Stimulated activated CD4-positive, alpha-beta T cell treated with anti-CD3 and anti-CD28 coated beads, Interleukin-12 subunit alpha, Interleukin-12 subunit beta, amount 100 ng/mL, for 4 hours (primary cell): ENCODE measurements at places on chromosomes 2 and 18.

GRCh38 chr2:149421791-149422190 is 91.4 kb downstream of the LYPD6 start:
- no peak for DNase-seq

- no peak for DNase-seq
These were observed 50.0 kb downstream of the KCNG2 start for GRCh38 chr18:79847606-79848293.

DNA sequence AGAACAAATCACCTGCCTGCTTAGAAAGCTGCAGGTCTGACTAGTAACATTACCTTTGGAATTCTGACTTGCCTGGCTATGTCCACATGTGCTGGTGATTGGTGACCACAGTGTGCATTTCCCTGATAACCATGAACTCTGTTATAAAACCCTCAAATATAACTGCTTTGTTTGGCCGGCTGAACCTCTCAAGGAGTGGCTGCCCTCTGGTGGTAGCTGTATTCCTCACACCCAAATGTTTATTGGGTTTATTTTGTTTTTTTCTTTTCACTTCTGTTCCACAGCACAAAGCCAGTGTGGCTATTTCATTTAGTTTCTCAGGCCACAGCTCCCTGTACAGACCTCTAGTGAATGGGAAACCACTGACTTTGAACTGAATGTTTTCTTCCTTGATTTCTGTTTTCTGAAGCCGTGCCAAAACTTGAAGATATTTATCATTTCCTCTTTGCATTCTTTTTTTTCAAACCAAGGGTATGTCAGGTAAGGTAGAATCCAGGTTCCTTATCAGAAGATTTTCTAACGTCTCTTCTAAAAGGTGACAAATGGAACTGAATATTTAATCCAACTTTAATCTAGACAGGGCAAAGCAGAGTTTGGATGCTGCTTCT is 549.0 kb upstream of the VRK2 start:
- DNase-seq, result peak; percentile 0

DNA sequence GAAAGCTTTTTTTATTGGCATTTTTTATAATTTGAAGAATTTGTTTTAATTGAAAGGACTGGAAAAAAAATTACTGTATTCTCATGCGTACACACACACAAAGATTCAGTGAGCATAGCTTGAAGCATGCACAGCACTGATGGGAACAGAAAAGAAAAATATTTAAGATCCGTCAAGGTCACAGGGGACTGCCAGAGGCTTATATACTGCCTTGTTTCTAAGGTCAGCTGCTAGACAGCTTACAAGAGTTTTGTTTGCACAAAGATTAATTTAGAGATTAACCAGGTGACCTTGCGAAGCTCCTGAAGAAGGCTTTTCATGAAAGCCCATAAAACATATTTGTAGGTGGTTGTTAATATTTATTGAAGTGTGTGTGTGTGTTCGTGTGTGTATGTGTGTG is 396.3 kb downstream of the TRIB2 start:
- no peak for DNase-seq

- DNase-seq, result no peak
These were observed 1344.5 kb upstream of the TMEFF2 start for GRCh38 chr2:193539188-193539587.

DNA sequence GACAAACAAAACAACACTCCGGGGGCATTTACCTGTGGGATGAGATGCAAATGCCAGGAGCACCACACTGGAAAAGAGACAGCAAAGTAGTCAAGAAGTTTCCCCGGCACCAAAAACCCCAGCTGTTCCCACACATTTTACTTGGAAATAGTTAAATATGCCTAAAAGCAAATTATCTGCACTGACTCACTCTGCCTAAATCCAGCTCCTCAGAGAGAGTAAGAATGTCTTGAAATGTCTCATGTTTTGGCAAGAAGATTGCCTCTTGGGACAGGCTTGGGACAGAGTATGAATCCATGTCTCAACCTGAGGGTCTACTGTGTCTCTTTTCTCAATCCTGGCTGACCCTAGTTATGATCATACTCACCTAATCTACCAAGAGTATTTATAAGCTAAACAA is 87.5 kb upstream of the RIOK3 start:
- no peak for DNase-seq

- DNase-seq, result no peak
These were observed 18.9 kb upstream of the BAZ2B start for GRCh38 chr2:159635006-159635789.

DNA sequence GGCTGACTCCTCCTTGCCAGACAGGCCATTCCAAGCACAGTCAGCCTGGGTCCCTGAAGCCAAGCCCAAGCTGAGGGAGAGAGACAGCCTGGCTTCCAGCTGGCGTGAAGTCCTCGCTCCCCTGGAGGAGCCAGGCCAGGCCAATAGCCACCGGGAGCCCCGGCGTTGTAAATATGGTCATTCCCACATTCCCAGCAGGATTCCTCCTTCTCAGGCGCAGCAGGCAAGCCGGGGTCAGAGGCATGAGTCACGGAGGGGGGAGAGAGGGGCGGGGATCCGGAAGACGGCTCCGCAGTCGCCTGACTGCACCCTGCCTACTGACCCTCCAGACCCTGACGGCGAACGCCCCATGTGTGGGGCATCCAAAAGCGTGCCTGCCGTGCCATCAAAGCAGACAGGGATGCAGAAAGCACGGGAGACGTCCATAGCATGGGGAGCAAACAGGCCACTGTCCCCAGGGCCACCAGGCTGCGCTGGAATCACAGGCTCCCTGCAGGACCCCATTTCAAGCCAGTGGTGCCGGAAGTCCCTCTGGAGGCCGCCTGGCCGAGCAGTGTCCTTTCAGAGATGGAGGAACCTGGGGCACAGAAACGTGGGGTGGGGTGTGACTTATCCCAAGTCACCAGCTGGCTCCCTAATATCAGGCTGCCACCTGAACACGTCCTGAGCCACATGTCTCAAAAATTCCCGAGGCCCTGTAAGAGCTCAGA is 48.2 kb downstream of the TWIST2 start:
- no peak for DNase-seq

DNA sequence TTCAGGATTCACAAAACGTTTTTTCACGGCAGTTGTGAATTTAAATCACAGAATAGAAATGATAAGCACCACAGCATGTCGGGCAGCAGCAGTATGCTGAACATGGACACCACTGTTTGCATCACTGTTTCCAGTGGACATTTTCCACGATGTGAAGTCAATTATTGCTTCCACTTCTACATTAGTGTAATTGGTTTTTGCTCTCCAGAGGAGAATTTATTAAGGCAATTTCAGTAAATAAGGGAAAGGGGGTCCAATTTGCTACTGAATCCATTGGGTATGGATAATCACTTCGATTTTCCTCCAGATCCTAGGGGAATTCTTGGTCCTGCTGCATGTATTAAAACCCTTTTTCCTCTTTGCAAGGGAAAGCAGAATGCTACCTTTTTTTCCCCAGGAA is 30.2 kb upstream of the VWC2L start:
- no peak for DNase-seq

DNA sequence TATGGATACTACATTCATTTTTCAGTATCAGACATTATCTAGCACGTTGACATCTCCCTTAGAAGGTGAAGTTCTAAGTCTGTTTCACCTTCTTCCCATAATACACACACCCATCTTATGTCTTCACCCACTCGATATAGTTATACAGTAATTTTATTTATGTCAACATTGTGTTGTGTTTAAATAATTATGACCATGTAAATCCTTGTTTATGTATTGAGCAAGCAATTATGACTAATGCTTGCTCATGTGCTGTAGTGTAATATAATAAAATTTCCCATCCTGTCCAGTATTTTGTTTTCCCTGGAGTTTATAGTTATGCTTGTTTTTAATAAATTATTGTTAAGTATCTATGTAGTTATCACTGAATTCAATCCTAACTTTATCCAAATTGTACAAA is 163.2 kb downstream of the MTX2 start:
- DNase-seq, result no peak

GRCh38 chr2:15818318-15818753 is 122.0 kb upstream of the MYCN start:
- no peak for DNase-seq

- DNase-seq, result no peak
These were observed 368.7 kb upstream of the ID2 start for GRCh38 chr2:8312861-8313830.

DNA sequence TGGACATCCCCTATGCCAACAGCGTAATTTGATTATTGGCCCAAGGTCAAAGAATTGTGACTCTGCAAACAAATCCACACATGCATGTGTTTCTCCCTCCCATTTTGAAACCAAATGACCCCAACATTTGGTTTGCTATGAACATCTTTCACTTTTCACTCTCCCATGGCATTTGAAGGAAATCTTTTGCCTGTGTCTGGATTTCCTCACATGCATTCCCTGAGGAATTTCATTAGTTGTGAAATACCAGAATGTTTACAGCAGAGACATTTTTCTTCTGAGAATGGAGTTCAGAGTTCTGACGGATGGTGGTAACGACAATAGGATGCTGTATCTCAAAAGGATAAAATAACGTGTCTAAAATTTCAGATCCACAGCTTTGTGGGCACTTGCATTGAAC is 60.3 kb upstream of the LMAN1 start:
- no peak for DNase-seq

- no peak for DNase-seq
These were observed 56.6 kb downstream of the UBE2E3 start for GRCh38 chr2:181036848-181037603.

DNA sequence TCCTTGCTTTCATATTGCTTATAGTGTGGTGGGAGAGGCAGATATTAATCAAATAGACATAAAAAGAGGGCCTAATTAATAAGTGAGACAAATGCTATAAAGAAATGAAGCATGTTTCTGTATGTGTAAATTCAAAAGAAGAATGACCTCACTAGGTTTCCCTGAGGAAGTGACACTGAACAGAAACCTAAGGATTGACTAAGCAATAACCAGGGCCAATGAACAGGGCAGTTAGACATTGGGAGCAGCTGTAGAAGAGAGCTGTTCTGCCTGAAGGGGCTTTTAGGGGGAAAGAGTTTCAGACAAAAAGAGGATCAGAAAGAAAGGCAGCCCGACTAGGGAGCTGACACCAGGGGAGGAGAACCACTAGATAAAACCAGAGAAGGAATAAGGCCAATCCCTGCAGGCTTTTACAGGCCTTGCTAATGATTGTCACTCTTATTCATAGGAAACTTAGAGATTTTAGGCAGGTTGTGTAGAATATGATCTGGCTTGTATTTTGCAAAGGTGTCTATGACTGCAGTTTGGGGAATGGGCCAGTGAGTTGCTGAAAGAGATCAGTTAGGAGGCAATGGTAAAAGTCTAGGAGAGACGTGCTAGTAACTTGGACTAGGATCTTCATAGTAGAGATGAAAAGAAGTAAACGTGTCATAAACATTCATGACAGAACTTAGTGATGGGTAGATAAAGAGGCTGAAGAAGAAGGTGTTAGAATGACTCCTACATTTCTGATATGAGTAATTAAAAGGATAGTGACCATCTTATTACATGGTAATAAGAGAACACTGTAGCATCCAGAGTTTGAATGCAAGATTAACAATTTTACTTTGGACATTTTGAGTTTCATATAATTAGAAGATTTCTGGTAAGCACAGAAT is 26.8 kb upstream of the NABP1 start:
- no peak for DNase-seq

DNA sequence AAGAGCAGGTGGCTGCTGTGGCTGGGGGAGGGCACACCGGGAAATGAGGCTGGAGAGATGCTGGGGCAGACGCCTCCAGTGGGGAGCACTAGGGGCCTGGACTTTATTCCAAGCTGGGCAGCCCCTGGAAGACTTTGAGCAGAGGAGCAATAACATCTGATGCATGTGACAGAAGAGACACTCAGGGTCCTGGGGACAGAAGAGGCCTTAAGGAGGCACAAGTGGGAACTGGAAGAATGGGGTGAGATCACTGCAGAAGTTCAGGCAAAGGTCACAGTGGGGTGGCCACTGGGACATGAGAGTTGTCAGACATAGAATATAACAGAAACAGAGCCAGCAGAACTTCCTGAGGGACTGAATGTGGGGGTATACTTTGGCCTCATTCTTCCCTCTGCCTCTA is 24.0 kb downstream of the TGFA start:
- DNase-seq, result no peak

GRCh38 chr2:61720911-61721310 is 132.9 kb downstream of the FAM161A start:
- no peak for DNase-seq

DNA sequence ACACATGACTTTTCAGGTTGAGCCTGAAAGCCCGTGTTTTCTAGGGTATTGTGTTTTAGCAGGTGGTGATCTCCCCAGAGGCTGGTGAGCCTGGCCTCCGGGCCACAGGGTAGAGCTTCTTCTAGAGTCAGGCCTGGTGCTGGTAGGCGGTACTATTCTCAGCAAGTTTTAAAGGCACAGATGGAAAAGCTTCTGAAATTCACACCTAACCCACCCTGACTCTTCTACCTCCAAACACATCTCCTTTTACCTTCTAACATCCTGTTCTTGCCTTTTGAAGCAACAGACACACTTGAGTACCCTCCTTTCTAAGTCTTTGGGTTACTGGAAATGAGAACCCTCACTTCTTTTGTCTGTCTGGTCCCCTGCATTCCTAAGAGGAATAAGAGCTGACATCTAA is 191.1 kb downstream of the SETBP1 start:
- no peak for DNase-seq

- DNase-seq, result no peak
These were observed 15.0 kb downstream of the MLPH start for GRCh38 chr2:237501892-237502513.

DNA sequence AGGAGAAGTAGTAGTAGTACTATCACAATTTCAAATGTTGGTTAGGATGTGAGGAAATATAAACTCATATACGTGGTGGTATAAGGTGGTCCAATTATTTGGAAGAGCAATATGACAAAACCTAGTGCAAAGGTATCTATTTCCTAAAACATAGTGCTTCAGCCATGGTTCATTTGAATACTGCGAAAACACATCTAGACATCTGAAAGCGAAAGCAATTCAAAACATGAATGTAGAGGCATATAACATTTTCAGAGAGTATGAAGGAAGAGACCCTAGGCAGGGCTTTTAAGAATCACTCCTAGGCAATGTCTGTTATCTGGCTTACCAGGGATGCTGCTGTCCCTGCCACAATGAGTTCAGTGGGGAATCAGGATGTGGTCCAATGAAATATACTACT is 1085.8 kb downstream of the TDRD15 start:
- DNase-seq, result no peak

GRCh38 chr2:171811245-171811628 is 82.8 kb downstream of the SLC25A12 start:
- DNase-seq, result no peak

GRCh38 chr18:57583297-57583835 is 3.1 kb downstream of the FECH start:
- DNase-seq, result no peak

- no peak for DNase-seq
These were observed 1656.7 kb upstream of the NXPH2 start for GRCh38 chr2:140436936-140437335.

GRCh38 chr2:107384422-107384821 is 442.3 kb upstream of the RGPD4 start:
- DNase-seq, result no peak

DNA sequence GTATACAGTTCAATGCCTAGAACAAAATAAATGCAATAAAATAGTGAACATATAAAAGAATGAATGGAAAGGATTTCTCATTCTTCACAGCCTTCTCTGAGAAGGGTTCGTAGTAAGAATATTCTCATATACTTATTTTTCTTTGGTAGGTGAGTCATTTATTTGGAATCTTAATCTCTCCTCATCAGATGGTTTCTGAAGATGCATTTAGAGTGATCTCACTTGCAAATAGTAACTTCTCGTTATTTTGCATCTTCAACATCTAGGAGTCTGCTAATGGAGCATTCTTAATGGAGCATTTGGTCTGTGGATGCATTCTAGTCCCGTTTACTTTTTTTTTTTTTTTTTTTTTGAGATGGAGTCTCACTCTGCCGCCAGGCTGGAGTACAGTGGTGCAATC is 3.9 kb downstream of the UBXN4 start:
- DNase-seq, result no peak

- no peak for DNase-seq
These were observed 120.2 kb downstream of the LAMA3 start for GRCh38 chr18:23809415-23809814.
